ENCODE measurements at places on chromosomes 11 and 22.

DNA sequence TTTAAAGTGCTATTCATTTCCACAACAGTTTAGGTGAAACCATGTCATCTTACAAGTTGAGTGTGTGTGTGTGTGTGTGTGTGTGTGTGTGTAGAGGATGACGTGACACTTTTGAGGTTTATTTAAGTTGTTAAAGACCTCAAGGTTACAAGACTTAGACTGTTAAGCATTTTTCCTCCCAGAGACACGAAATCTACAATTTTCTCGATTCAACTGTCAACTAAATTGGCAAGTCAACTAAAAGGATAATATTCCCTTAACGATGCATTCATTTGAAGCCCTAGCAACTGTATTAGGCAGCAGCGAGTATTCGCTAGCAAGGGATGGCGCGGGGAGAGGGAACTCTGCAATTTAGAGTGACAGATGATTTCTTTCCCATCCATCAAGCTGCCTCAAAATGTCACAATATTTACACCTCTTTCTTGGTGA, 17.6 kb upstream of the BDNF start:
- no peak for DNase-seq

GRCh38 chr22:29201782-29202181, 3.9 kb upstream of the EMID1 start:
- DNase-seq = no peak

DNA sequence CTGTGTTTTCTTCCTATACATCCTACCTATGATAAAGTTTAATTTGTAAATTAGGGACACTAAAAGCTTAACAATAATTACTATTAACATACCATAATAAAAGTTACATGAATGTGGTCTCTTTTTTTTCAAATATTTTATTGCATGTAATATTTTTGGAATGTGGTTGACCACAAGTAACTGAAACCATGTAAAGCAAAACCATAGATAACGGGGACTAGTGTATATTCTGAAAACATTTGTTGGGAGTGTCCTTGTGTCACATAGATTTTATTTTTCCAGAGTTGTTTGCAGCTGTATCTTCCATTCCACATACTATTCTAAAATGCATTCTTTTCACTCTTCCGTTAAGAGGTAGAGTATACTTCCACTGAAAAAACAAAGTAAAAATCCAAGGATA, 200.4 kb downstream of the KIF18A start:
- no peak for DNase-seq

DNA sequence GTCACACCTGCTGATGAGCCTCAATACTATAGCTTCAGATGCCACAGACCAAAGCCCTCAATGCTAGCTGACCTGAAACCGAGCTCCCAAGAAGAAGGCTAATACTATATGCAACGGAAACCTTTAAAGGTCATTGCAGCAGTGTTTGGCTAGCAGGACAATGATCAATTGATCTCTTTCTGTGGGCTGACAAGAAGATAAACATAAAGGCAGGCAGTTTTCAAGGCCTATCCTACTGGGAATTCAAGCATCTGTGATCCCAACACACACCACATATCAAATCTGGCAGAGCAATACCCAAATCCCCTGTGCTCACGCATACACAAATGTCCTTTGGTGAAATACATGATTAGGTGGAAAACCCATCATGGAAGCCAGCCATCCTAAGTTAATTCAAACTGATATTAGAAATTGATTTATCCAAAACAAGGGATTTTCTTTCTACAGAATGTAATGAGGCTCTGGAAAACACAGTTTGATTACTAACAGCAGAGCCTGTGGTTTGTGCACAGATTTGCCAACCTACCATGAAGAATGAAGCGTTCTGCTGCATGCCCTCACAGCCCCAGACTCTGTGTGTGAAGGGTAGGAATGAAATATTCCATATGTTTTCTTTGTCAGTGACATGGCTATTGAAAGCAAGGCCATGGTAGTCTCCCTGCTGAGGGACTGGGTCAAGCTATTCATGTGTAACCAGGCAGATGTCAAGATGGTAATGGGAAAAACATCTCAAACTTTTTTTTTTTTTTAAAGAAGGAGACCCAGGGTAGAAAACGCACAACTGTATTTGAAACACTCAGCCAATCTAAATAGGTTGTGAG, 12.2 kb downstream of the LGR4 start:
- DNase-seq = no peak

DNA sequence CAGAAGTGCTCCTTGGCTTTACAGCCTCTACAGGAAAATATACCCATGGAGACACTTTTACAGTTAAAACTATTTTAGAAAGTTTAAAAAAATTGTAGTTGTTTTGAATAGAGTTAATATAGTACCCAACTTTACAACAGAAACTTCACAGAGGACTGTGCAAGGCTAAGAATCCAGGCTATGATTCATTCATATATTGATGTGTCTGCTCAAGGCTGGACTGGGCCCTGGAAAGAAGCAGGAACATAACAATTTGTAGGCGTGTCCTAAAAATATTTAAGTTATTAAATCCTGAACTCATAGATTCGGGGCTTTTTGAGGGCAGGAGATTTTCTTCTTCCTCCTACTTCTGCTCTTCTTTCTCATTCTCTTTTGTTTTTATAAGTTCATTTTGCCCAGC, 291.5 kb upstream of the CCDC179 start:
- DNase-seq = no peak

DNA sequence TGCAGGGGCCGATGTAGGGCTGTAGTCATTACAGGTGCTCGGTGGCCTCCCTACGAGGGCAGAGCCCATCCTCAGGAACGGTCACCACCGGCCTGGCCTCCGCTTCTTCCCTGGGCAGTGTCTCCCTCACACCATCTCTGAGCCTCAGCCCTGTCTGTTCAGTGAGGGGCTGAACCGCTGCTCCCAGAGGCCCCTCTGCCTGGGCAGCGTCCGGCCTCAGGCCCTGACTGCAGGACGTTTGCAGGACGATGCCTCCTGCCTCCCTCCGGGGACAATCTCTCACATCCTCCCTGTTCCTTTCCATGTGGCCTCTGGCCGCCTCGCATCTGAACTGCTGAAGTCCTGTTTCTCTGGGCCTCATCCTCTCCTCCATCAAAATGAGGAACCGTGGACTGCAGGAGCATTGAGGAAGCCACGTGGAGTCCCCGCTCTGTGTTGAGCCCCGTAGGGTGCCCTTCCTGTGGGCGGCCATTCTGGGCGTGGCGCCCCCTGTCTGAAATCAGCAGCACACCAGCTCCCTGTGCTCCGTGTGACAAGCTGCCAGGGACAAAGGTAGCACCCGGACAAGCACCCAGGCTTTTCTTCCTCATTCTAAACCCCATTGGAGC, 933.5 kb downstream of the BRD1 start:
- no peak for DNase-seq
